ENCODE measurements at places on chromosomes 6 and 20.

DNA sequence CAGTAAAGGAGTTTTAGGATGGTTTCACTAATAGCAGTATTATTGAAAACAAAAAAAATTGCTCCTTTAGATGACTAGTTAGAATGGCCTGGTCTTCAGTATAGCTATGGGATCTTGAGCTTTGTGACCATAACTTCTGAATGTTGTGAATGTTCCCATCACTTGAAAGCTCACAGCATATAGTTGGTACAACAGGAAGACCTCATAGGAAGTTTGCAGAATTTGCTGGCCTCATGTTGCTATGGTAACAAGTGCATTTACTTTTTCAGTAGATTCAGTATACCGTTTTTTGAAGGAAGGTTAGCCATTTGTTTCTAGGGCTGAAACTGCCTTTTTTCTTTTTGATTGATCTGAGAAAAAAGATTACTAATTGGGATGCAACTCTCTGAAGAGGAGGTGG is 8.3 kb downstream of the PHF3 start:
- H3K36me3 ChIP-seq = peaks cover 45% of the 10 kb centered on the region
- H3K27me3 ChIP-seq = no peaks in the 10 kb centered on the region
- H3K4me1 ChIP-seq = peaks cover 5% of the 10 kb centered on the region
- H3K4me3 ChIP-seq = no peak overlapping the region

GRCh38 chr6:37875561-37876309 is 56.2 kb downstream of the ZFAND3 start:
- peaks cover 2% of the 10 kb centered on the region for H3K4me1 ChIP-seq
- H3K36me3 ChIP-seq = no peaks in the 10 kb centered on the region
- no peak for DNase-seq
- H3K27me3 ChIP-seq = no peaks in the 10 kb centered on the region
- H3K27ac ChIP-seq = no peak overlapping the region

DNA sequence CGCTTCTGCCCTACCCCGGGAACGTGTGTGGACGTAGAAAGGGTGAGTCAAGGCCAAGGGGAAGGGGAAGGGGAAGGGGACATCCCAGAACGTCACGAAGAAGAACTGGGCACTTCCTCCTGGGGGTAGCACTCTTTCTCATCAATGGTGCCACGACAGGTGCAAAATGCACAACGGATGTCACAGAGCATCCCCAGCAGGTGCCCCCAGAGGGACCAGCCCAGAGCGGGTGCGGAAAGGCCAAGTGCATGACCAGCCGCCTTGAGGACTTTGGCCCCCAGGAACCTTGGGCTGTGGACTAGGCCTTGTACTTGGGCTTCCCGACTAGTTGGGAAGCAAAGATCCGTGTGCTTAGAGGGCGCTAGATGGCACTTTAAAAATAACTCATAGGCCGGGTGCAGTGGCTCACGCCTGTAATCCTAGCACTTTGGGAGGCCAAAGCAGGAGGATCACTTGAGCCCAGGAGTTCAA is 12.1 kb upstream of the SRC start:
- H3K27me3 ChIP-seq = no peaks in the 10 kb centered on the region
- H3K27ac ChIP-seq = no peak overlapping the region
- DNase-seq = no peak
- H3K36me3 ChIP-seq = no peaks in the 10 kb centered on the region
- peaks cover 11% of the 10 kb centered on the region for H3K4me1 ChIP-seq

DNA sequence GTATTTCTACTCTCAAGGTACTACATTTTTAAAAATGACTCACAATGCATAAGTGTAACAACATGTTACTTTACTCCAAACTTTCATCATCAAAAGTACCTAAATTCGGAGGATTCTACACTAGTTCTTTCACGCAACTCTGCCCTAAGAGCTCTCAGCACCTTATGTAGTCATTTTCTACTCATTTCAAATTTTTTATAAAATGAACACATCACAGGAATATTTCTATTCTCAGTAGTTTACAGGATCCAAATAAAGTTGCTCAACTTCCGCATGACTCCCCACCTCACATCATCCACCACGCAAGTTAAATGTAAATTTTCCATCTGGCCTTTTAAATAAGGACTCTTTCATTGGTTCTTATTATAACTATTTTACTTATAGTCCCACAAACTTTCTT is 344.9 kb upstream of the MANEA start:
- H3K27ac ChIP-seq = no peak overlapping the region
- DNase-seq = no peak
- H3K4me1 ChIP-seq = no peaks in the 10 kb centered on the region
- no peaks in the 10 kb centered on the region for H3K36me3 ChIP-seq

- no peak overlapping the region for H3K27ac ChIP-seq
- no peaks in the 10 kb centered on the region for H3K36me3 ChIP-seq
- no peak for DNase-seq
- H3K4me3 ChIP-seq = no peak overlapping the region
- H3K27me3 ChIP-seq = no peaks in the 10 kb centered on the region
- no peaks in the 10 kb centered on the region for H3K4me1 ChIP-seq
Observed at GRCh38 chr6:146209942-146210341, 181.1 kb downstream of the GRM1 start.

Measured in neuronal stem cell (in vitro differentiated cells).